RPMI8226 (cell line): ENCODE measurements at places on chromosomes 16 and 17.

DNA sequence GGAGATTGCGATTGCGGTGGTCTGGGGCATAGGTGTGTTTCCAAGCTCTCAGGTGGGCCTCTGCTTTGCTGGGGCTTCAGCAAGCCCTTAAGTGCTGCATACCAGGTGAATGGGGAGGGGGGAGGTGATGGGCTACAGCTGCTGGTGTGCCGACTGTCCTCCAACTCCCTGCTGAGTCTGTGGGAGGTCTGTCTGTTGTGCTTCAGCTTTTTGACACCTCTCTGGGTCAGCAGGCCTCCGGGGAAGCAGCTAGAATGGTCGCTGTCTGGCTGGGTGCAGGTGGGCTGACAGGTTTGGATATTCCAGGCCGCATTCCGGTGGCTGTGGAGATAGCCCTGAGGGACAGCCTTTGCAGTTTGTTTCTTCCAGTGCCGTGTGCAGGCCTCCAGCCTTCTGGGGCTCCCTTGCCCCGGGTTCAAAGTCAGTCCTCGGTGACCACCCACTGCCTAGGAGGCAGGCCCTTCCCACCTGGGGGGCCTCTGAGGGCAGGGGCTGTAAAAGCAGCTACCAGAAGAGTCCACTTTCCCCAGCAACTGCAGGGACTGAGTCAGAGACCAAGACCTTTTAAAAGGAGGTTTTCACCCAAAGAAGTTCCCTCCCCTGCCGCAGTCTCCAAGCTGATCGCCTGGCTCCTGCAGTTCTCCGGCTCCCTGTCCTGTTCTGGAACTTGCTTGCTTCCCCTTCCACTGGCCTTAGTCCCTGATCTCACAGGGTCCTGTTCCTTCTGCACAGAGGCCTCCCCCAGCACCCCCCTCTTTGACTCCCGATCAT is 2.0 kb upstream of the TTYH2 start:
- no peak for DNase-seq

GRCh38 chr17:77212081-77212832 is 71.5 kb downstream of the SEC14L1 start:
- peak; percentile 80 for DNase-seq

DNA sequence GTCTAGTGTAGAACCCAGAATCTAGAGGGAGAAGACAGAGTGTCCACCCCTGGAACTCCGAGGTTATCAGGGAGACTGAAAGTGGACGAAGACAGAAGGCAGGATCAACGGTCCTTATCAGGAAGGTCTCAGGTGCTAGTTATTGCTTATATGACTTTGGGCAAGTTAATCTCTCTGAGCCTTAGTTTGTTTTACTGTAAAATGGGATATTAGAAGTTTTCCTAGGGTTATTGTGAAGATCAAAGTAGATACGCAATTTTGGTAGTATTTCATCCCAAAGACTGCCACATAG is 1.2 kb downstream of the RNF167 start:
- DNase-seq, result no peak

- DNase-seq, result no peak
Observed at GRCh38 chr17:79045001-79045729, 21.2 kb downstream of the C1QTNF1 start.

DNA sequence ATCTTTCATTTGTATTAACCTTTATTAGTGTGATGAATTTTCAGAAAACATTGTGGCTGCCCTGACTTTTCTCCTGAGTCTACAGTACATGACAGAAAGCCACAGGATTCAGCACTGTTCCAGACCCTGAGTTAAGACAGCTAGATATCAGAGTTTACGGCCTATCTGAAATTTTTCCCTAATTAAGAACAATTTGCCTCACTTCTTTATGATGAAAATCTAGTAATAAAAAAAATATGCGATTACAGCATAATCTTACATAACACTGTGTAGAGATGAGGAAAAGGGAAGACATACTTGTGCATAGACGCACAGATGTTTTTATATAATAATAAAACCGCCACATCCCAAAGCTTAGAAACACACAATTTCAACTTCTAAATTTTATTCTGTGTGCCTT is 7.3 kb downstream of the SPOP start:
- no peak for DNase-seq

GRCh38 chr16:82700541-82701235 is 73.9 kb downstream of the CDH13 start:
- DNase-seq, result no peak

DNA sequence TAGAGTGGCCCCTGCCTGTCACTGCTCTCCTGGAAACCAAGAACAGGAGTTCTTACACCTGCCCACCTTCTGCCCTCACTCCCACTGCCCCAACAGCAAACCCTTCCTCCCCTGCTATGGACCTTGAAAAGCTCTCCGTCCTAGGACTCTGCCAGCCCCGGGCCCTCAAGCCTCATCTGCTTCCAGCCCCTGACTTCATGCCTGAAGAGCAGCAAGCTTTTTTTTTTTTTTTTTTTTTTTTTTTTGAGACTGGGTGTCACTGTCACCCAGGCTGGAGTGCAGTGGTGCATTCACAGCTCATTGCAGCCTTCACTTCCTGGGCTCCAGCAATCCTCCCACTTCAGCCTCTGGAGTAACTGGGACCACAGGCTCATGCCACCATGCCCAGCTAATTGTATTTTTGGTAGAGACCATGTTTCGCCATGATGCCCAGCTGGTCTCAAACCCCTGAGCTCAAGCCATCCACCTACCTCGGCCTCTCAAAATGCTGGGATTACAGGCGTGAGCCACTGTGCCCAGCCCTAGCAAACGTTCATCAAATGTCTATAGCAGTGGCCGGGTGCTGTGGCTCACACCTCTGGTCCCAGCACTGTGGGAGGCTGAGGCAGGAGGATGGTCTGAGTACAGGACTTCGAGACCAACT is 16.9 kb downstream of the CARHSP1 start:
- DNase-seq, result no peak

GRCh38 chr16:50244504-50245416 is 21.6 kb upstream of the ADCY7 start:
- DNase-seq, result no peak

GRCh38 chr17:42308446-42308845 is 20.1 kb downstream of the STAT5A start:
- DNase-seq, result no peak

DNA sequence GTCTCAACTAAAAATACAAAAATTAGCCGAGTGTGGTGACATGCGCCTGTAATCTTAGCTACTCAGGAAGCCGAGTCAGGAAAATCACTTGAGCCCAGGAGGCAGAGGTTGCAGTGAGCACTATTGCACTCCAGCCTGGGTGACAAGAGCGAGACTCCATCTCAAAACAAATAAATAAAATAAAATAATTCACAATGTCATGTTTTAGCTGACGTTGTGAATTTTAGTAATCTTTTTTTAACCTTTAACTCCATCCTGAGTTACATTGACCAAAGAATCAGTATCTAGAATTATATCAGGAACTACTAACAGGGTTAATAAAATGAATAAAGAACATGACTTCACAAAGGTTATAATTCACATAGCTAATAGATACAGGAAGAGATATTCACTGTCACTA is 5.9 kb downstream of the RBL2 start:
- DNase-seq, result no peak

- no peak for DNase-seq
Observed at GRCh38 chr16:69924777-69925191, 26.4 kb upstream of the CLEC18A start.

DNA sequence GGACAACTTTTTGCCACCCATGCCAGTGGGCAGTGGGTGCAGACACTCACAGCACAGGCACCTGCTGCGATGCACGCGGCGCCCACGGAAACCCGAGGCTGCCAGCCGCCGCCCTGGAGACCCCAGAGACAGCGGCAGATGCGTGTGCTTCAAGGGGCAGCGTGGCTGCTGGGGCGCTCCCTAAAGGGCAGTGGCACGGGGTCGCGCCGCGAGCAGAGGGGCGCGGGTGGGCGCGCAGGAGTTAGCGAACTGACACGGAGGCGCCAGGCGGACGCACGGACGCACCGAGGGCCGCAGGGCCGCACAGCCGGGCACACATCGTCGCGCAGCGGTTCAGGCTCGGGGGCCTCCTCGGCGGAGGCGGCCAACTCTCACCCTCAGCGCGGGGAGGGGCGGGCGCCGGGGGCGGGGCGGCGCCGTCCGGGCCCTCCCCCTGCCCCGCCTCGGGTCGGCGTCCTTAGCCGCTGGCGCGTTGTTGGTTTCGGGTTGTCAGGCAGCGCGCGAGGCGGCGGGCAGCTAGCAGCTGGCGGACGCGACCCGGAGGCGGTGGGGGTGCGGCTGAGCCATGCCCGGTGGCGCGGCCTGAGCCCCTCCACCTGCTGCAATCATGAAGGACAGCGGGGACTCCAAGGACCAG is at the start of gene KIF19:
Gene KIF19 (plus strand): TSS at position 484 of the 637 bp plus-strand sequence. CDS start 124 bp downstream, at position 608.
- DNase-seq, result peak; percentile 50

- no peak for DNase-seq
Observed at GRCh38 chr16:87696726-87697125, 69.1 kb downstream of the KLHDC4 start.

DNA sequence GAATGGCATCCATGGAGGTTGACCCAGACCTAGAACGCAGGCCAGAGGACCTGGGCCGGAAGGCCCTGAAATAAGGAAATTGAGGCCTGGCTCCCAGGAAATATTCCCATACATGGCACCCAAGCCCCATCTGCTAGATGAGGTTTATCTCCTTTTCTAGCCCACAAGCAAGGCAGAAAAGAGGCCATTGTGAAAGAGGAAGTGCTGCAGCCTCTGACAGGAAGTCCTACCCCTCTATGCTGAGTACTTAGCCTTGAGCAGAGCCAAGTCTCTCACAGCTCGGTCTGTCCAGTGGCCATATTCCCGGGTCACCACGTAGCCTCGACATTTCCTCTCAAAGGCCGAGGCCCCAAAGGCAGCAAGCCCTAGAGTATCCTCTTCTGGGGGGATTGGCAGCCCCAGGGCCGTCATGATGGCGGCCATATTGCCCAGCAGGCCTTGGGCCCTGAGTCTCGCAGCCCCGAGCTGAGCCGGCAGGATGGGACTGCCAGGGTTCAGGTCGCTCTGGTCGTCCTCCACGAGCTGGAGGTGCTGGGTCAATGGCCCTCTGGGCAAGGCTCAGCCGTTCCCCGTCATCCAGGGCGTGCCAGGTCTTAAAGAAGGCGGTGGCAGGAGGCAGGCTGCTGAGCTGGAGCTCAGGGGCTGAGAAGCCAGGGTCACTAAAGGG is 7.8 kb downstream of the CTF1 start:
- no peak for DNase-seq

DNA sequence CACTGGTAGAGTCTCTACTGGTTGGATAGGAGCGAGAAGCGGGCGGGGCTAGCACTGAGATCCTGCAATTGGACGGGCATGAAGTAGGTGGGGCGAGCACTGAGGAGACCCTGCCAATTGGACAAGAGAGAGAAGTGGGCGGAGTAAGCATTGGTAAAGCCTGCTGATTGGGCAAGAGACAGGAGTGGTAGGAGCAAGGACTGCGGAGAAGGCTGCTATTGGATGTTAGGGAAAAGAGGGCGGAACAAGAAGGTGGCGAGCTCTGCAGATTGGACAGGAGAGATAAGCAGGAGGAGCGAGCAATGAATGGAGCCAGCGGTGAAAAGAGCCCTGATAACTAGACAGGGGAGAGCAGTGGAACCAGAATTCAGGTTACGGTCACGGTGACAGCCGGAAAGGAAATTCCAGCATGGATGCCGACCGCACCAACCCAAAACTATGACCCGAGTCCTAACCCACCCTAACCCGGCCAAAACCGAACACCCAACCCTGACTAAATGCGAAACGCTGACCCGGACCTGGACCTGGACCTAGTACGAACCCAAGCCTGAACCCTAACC is 4.8 kb downstream of the SCGB1C2 start:
- no peak for DNase-seq

GRCh38 chr16:48608452-48608851 is 1.5 kb downstream of the N4BP1 start:
- DNase-seq, result peak; percentile 87

DNA sequence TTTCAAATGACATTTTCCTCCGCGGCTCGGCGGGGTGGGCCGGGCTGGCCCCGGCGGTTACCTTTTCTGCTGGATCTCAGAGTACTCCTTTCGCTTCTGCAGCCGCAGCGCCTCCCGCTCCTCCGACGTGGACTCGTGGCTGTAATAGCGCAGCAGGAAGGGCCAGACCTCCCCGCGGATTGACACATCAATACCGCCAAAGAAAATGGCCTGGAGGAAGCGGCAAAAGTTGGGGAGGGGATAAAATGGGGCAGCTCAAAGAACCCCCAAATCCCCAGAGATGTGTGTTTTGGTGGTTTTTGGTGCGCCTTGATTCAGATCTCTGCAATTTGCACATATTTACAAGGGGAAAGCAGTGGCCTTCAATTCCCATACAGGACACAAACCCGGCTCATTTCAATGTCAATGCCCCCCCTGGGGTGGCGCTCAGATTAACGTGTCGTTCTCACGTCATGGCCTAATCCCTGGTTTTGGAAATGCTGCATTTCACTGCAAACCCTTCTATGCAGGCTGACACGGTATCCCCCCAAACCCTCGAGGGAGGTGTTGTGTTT is 85.9 kb downstream of the TBC1D16 start:
- DNase-seq, result no peak

DNA sequence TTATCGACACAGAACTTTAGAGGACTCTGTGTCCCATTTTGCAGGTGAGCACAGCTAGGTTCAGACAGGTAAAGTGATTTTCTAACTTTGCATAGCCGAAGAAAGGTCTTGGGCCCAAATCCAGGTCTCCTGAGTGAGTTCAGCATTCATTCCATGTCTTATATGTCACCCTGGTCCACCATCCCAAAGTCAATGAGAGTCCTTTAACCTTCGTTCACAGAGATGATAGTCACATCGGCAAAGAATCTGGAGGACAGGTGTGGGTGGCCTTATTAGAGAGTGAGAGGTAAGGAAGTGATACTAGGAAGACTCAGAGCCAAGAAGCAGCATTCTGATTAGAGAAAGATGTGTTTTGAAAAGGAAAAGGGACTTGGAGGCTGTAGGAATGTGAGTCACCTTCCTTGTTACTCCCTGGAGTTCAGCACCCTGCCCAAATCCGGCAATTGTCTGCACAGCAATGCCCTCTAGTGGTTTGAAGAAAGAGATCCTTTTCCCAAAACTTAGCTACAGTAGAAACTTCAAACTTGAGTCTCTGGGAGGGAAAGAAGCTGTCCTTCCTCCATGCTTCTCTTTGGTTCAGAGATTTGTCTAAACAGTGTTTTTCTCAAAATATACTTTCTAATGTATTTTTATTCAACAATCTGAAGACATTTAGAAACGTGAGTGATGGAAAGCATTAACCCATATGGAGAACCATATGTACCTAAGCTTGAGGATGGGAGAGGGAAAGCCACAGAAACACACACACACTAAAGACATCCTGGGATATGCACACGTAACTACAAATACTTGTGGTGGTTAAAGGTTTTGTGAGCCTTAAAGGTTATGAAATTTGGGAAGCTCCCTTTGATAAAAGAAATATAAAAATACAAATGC is 96.4 kb upstream of the SHISA6 start:
- DNase-seq, result peak; percentile 25
